ENCODE measurements at places on chromosomes 3 and 15. TPM values are rescaled to one million over a fixed set of nuclear protein-coding genes. Genes with fewer than 3 reads are reported as not detected.

GRCh38 chr3:39126532-39127071 is 19.1 kb downstream of the TTC21A start:
- H3K4me3 ChIP-seq, result no peak overlapping the region
- peak; percentile 73 for DNase-seq

Gene TXNRD3
- 2.5 TPM for polyA plus RNA-seq

Gene ALDH1A2
- 16.3 TPM for polyA plus RNA-seq

DNA sequence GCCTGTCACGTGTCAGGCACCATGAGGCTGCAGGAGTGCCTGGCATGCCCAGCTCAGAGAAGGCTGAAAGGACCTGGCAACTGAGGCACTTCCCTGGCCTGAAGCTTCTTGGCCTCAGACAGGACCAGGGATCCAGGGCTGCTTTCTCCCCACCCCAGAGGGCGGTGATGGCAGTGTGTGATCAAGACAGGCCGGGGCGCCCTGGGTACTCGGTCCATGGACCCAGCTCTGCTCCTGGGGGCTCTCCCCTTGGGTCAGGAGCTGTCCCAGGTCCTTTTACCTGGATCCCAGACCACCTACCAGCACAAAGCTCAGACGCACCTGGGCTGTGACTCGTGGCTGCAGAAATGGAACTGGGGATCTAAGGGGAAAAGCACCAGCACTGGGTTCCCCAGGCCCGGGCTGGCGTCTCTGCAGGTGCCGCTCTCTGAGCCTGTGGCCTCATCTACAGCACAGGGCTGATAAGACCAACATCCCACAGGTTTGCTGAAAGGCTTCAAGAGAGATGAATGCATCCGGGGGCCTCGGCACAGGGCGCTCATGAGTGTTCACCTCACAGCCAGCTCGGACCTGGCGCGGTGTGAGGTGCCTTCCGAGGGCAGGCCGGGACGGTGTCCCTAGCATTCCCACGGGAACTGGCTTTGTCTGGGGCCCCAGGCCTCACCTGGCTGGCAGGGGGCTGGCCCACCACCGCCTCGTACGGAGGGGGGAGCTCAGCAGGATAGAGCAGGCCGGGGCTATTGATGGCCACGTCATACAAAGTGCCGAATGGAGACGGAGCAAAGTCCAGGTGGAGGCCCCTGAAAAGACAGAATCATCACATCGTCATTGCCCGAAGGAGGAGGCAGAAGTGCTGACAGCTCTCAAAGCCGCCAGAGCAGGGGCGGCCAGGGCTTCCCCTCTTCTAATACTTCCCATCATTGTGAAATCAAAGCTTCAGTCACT is 133.6 kb downstream of the NSMCE3 start:
- H3K4me3 ChIP-seq, result no peak overlapping the region
- no peak overlapping the region for H3K27ac ChIP-seq
- H3K36me3 ChIP-seq, result no peaks in the 10 kb centered on the region
- H3K27me3 ChIP-seq, result no peaks in the 10 kb centered on the region
- no peak for DNase-seq
- H3K4me1 ChIP-seq, result peaks cover 6% of the 10 kb centered on the region

Gene SLC28A2
- polyA plus RNA-seq, result not detected

DNA sequence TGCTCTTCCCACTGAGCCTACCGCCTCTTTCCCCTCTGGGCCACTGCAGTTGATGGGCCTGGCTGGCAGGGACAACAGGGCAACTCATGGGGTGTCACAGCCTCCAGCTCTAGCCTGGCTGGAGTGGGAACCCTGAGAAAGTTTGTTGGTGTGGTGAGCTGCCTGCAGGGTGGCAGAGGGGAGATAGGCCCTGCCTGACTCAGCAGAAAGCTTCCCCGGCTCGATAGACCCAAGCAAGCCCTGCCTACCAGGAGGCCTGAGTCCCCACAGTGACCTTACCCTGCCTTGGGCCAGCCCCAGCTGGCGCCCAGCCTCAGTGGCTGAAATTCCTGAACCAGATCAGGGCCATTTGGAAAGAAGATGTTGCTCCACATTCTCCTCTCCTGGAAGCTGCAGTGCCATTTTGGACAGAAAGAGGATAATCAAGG is 29.4 kb downstream of the ABTB1 start:
- DNase-seq, result no peak
- no peaks in the 10 kb centered on the region for H3K36me3 ChIP-seq
- H3K4me1 ChIP-seq, result peaks cover 10% of the 10 kb centered on the region
- H3K27ac ChIP-seq, result no peak overlapping the region

DNA sequence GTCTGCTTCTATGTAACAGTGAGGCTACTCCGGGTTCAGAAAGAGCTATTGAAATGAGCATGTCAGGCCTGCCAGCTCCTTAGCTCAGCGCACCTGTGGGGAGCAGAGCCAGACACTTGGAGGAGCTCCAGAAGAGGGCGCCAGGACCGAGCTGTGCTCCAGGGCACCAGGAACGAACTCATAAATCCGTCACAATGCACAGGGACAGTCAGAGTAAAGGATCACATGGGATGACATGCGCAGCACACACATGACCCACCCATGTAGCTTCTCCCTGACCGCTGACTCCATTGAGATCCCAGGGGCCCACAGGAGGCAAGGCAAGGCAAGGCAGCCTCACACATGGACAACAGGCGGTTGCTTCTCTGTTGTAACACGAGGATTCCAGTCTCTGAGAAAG is 26.0 kb upstream of the GNB5 start:
- no peak overlapping the region for H3K4me3 ChIP-seq
- H3K36me3 ChIP-seq, result no peaks in the 10 kb centered on the region
- no peak overlapping the region for H3K27ac ChIP-seq
- no peak for DNase-seq
- no peaks in the 10 kb centered on the region for H3K4me1 ChIP-seq
- H3K27me3 ChIP-seq, result no peaks in the 10 kb centered on the region

DNA sequence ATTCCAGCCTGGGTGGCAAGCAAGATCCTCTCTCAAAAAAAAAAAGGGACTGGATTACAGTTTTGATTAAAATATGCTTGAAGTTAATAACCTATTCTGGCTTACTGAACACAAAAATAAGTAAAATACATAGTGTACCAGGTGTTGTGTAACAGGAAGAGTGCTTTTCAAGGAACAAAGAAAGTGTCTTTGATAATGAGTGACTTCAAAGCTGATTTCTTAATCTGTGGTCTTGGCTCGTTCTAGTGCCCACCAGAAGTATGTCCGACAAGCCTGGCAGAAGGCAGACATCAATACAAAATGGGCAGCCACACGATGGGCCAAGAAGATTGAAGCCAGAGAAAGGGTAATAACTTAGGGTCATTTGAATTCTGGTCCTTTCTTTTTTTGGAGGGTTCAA is 4.0 kb downstream of the RPL14 start:
- H3K36me3 ChIP-seq, result peaks cover 31% of the 10 kb centered on the region
- H3K27ac ChIP-seq, result no peak overlapping the region
- H3K4me1 ChIP-seq, result peaks cover 11% of the 10 kb centered on the region
- H3K4me3 ChIP-seq, result no peak overlapping the region

Gene CPA3
- polyA plus RNA-seq, result 4.6 TPM

DNA sequence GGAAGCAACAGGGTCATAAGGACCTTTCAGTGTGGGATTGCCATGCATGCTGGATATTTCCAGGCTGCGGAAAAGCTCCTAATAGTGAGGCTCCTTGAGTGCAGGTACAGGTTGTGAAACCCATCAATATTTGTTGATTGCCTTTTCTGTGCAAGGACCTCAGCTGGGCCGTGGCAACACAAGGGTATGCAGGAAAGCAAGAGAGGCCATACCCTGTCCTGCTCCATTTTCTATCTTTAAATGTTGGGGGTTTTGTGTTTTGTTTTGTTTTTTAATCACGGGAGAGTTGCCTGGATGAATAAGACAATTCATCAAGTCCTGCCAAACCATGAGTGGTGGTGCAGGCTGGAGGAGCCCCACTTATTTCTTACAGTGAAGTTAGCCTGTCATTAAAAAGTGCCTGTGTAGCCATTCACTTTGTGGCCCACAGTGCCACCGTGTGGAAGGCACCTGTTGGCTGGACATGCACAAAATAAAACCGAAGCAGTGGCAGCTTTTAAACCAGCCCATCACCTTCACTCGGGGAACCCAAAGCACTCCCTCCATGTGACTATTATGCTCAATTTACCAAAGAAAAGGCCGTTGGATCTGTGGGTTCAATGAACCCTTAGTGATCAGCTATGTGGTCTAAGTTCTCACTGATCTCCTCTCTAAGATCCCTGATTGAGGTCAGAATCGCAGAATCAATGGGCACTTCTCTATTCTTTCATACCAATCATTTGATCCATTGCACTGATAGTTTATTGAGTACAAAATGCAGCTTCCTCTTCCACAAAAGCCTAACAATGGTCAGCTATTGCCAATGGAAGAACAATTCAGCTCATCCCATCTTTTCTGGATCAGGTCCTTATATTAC is 42.2 kb downstream of the CLDN18 start:
- no peak overlapping the region for H3K27ac ChIP-seq
- H3K4me3 ChIP-seq, result no peak overlapping the region
- DNase-seq, result peak; percentile 38
- H3K4me1 ChIP-seq, result no peaks in the 10 kb centered on the region

Gene SERPINI1
- polyA plus RNA-seq, result 0.28 TPM

GRCh38 chr3:41041462-41041861 is 157.8 kb upstream of the CTNNB1 start:
- H3K4me1 ChIP-seq, result no peaks in the 10 kb centered on the region
- no peak overlapping the region for H3K4me3 ChIP-seq

Gene MAGEF1
- polyA plus RNA-seq, result 7.0 TPM

Gene KY
- polyA plus RNA-seq, result not detected

Gene MYRIP
- polyA plus RNA-seq, result 6.7 TPM

Gene HYPK
- polyA plus RNA-seq, result 5.2 TPM

DNA sequence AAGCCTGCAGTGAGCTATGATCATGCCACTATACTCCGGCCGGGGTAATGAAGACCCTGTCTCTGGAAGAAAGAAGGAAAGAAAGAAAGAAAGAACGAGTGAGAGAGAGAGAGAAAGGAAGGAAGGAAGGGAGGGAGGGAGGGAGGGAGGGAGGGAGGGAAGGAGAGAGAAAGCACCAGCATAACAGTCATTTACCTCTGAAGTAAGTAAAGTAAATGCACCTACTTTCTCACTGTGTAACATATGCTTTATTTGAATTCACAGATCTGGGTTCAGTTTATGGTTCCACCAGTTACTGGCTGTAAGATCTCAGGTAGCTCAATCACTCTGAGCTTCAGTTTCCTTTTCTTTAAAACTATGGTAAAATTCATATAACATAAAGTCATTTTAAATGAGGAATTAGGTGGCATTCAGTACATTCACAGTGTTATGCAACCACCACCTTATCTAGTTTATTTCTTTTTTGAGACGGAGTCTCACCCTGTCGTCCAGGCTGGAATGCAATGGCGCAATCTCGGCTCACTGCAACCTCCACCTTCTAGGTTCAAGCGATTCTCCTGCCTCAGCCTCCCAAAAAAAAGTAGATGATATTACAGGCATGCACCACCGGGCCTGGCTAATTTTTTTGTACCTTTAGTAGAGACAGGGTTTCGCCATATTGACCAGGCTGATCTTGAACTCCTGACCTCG is 16.1 kb upstream of the RAD54L2 start:
- H3K27ac ChIP-seq, result no peak overlapping the region
- DNase-seq, result no peak
- H3K36me3 ChIP-seq, result no peaks in the 10 kb centered on the region
- no peak overlapping the region for H3K4me3 ChIP-seq
- peaks cover 5% of the 10 kb centered on the region for H3K27me3 ChIP-seq
- H3K4me1 ChIP-seq, result no peaks in the 10 kb centered on the region
